Stimulated activated naive CD4-positive, alpha-beta T cell treated with Interleukin-2 at 50 U/mL for 16 hours (primary cell): ENCODE measurements at places on chromosomes 6 and 20.

DNA sequence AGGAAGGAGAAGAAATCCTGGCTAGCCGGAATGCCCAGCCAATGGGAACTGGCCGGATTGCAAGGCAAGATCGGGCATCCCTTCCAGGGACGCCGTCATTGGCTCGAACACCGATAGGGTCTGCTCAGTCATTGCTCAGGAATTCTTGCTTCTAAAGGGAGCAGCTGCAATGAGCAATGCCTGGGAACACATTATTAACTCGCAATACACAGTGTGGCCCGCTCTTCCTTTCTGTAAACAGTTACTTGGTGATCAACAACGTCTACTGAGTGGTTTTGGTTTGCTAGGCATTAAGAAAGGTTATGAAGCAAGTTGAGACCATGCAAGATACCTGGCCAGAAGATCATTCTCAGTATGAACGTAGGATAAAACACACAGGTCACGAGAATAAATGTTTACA is 165.4 kb upstream of the CITED2 start:
- no peak for DNase-seq

DNA sequence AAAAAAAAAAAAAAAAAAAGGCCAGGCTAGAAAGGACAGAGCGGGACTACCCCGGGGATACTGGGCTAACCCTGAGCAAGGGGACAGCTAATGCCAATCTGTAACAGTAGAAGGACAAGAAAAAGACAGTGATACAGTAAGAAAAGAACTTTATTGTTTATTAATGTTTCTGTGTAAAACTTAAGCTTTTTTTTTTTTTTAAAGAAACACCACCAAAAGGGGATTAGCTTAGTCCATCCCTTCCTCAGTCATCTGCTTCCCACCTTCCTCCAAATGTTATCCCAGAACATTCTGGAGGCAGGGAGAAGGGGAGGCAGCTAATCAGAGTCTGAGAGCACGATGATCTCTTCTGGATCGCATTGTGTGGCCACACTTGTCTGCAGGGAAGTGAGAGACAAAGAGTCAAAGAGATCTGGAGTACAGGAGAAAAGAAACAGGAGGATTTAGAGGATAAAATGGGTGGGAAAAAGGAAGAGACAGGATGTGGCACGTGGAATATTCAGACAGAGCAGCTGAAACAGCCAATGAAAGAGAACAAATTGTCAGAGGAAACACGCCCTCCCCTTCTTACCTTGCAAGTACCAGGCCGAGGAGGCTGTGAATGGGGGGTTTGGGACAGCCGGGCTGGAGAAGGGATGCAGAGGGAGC is 1.0 kb upstream of the ZBTB22 start:
- no peak for DNase-seq

GRCh38 chr6:138590796-138591709 is 91.8 kb upstream of the NHSL1 start:
- peak; percentile 15 for DNase-seq

- no peak for DNase-seq
These were observed 38.4 kb upstream of the EYA4 start for GRCh38 chr6:133202610-133203343.

- no peak for DNase-seq
These were observed 641 bp downstream of the TCF15 start for GRCh38 chr20:609371-609964.

- no peak for DNase-seq
These were observed 19.0 kb upstream of the BHLHE23 start for GRCh38 chr20:63025534-63026331.

DNA sequence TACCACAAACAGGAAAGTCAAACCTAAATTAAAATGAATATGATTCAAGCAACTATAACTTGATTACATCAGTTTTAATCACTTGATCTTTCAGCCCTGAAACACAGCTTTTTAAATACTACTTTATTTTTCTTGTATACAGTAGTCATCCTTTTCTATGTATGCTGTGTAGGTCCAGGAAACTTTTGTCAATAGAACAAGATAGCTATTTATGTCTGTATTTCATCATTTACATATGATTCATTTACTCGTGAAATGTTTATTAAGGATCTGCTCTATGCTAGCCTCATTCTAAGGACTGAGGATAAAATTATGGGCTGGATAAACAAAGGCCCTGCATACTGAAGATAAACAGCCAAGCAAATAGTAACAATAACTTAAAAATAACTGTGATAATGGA is 930.2 kb downstream of the TFAP2A start:
- no peak for DNase-seq

GRCh38 chr6:149888659-149889058 is 9.3 kb downstream of the RAET1E start:
- no peak for DNase-seq

GRCh38 chr6:166194914-166195859 is 27.5 kb upstream of the TBXT start:
- DNase-seq, result no peak

- no peak for DNase-seq
These were observed 44.7 kb downstream of the ESF1 start for GRCh38 chr20:13739731-13740649.

- no peak for DNase-seq
These were observed 100.8 kb upstream of the NEDD9 start for GRCh38 chr6:11333132-11333849.

DNA sequence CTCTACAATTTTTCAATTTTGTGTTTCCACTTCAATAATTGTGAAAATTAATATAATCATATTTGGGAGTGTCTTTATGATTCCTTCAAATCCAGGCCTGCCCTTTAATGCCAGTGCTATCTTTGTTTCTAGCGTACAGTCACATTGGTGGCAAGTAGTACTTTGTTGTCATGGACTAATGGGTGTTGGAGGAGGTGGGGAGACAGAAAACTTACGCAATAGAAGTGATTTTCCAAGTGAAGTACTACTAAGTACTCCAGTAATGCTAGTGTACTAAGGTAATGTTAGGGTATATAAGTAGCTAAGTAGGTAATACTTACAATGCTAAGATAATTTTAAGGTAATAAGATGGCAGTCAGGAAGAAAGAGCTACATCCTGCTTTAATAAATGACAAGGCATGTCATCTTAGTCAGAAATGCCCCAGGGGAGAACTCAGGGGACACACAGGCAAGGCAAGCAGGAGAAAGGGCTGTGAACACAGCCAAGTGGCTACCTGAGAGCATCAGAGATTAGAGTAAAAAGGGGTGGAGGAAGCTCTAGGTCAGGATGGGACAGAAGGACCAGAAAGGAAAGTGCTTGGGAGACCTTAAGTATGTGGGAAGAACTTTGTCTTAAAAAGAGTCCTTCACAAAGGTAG is 217.2 kb upstream of the PRDM1 start:
- DNase-seq, result no peak

DNA sequence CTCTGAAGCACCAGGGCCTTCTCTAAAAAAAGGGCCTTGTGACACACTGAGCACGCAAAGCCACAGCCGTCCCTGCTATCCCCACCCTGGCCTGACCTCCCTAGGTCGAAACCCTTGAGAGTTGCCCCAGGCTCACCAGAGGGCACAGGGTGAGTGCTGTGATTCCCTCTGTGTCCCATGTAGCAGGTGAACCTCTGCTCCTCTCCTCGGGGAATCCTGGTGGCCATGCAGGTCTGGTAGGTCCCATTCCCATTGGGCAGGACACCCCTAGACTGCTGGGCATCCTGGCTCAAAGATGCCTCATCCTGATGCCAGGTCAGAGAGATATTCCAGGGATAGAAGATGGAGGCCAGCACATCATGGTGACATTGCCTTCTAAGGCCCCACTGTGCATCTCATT is 20.9 kb downstream of the HLA-F start:
- DNase-seq, result no peak

DNA sequence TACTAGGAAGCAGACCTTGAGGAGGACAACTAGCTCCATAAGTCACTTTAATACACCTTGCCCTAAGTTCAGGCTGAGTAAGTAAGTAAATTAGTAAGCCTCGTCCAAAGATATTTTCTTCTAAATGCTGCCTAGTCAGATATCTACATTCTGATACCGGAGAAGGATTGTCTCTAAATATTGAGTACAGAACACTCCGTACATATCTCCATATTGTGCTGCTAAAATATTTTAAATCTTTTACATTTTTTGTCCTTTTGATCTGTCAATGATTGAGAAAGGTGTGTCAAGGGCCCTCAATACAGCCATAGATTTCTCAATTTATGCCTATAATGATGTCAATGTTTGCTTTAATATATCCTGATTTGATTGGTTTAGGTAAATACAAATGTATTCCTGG is 3.2 kb downstream of the WFDC8 start:
- DNase-seq, result no peak

- DNase-seq, result no peak
These were observed 2.9 kb upstream of the HIVEP1 start for GRCh38 chr6:12009180-12009685.

DNA sequence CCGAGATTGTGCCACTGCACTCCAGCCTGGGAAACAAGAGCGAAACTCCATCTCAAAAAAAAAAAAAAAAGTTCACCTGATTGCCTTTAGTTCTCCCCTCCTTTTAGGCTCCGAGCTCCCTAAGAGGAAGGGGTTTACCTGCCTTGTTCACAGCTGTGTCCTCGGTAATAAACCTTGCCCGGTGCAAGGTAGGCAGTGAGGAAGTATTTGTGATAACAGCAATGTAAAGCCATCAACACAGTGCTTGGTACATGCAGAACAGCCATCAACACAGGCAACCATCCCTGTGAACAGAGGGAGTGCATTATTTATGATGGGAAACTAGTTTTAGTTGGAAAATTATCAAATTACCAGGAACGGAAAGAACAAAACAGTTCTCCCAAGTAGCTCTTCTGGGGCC is 1.8 kb upstream of the SPO11 start:
- no peak for DNase-seq
